AG04450 (cell line): ENCODE measurements at places on chromosomes 3 and 15.

DNA sequence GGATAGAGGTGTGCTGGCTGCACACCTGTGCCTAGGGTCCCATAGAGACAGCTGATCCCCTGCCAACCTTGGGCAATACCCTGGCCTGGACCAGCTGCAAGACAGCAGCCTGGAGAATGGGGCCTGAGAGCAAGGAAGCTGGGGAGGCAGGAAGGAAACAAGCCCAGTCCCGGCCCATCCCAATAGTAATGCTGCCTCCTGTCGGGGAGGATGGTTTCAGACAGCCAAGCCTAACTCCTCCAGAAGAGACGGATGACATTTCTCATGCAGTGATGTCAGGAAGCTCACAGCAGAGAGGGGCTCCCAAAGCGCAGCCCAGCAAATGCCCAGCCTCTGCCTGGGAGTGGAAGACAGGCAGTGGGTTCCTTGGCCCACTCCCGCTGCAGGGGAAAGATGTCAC, 408.8 kb downstream of the OCA2 start:
- DNase-seq = no peak

- no peak for DNase-seq
These were observed 177.3 kb downstream of the GAP43 start for GRCh38 chr3:115800489-115801075.

- DNase-seq = no peak
These were observed 20.2 kb downstream of the CFAP91 start for GRCh38 chr3:119723022-119723421.

GRCh38 chr3:179473565-179473964, 22.3 kb upstream of the GNB4 start:
- DNase-seq = no peak

GRCh38 chr15:60563539-60564404, 84.8 kb upstream of the ICE2 start:
- no peak for DNase-seq

- no peak for DNase-seq
These were observed 962 bp downstream of the NMNAT3 start for GRCh38 chr3:139676632-139677387.

DNA sequence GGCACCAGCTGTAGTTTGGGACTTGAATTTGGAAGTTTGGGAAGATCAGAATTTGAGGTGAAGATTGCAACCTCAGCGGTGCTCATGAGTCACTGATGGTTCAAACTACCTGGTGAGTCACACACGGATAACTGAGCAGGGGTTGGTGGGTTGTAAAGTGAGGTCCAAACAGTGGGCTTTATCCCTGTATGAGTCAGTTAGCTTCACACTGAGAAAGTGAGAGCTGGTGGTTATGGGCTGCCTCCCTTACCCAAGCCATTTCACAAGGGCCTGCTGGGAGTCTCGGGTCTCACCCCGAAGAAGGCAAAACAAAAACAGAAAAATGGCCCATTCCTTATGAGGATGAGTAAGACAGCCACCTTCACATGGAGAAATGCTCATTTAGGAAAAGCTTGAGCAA, 77.0 kb downstream of the ITGA11 start:
- peak; percentile 88 for DNase-seq

- no peak for DNase-seq
These were observed 60.5 kb upstream of the ACKR4 start for GRCh38 chr3:132536442-132537153.

- no peak for DNase-seq
These were observed 81.3 kb downstream of the SEC22A start for GRCh38 chr3:123283074-123283473.

- no peak for DNase-seq
These were observed 13.5 kb downstream of the TBC1D2B start for GRCh38 chr15:78063970-78064385.

- DNase-seq = no peak
These were observed 46.9 kb upstream of the PTPN23 start for GRCh38 chr3:47333907-47334306.

- DNase-seq = no peak
These were observed 312.7 kb upstream of the DPH6 start for GRCh38 chr15:35858707-35859106.

- no peak for DNase-seq
These were observed 30.8 kb downstream of the MAP4 start for GRCh38 chr3:47985381-47985780.

DNA sequence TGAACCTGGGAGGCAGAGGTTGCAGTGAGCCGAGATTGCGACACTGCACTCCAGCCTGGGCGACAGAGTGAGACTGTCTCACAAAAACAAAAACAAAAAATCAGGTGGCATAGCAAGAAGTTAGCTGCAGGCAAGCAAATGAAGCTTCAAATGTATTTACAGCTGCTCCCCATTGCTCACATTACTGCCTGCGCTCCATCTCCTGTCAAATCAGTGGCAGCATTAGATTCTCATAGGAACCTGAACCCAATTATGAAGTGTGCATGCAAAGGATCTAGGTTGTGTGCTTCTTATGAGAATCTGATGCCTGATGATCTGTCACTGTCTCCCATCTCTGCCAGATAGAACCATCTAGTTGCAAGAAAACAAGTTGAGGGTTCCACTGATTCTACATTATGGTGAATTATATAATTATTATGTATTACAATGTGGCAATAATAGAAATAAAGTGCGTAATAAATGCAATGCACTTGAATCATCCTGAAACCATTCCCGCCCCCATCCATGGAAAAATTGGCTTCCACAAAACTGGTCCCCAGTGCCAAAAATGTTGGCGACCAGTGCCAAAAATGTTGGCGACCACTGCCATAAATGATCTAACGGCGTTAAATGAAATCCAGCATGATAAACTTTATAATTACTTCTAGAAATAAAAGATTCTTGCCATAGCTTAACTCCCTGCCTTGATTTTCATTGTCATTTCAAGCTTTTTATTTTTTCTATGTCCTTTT, 616.7 kb upstream of the NAALADL2 start:
- no peak for DNase-seq

DNA sequence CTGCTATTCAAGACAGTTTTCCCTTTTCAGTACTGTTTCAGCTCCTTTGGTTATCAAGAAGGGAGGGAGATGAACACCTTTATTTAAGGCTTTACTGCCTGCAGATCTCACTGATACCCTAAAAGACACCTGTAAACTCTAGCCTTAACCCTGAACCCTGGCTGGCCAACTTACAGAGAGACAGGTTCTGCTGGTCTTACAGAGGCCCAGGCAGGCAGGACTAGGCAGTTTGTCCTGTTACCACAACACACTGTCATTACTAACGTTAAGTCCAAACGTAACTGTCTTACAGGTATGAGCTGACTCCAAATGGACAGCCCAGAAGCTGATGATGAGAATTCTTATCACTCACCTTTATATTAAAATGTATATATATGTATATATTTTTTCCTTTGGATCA, 42.1 kb downstream of the ESYT3 start:
- no peak for DNase-seq

DNA sequence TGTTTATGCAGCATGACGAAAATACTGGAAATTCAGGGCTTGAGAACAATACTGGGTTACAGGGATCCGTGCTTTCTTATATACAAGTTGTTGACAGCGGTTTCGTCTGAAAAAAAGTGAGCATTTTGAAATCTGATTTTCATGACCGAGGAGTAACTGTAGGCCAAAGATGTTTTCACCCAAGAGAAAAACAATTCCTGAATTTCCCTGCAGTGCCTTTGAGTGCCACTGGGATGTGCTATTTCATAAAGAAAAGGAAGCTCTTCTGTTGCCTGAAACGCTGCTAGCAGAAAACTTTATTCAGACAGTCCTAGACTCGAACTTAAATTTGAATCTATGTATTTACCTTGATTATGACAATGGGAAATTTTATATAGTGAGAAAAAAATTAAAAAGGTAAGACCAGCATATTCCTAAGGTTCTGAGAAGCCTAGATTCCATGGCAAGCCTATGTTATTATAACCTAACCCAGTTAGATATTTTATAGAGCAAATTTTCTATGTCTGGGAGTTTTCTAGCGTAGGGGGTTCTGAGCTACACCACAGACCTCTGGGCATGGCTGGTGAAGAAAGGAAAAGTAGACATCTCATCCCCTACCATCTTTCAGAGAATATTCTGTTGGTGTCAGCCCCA, 30.2 kb downstream of the KCNAB1 start:
- DNase-seq = peak; percentile 23

GRCh38 chr3:197302696-197303341, 4.4 kb upstream of the DLG1 start:
- DNase-seq = no peak

- DNase-seq = no peak
These were observed 6.1 kb downstream of the GATA2 start for GRCh38 chr3:128486681-128487537.

GRCh38 chr3:101252945-101253344, 67.4 kb downstream of the IMPG2 start:
- no peak for DNase-seq

DNA sequence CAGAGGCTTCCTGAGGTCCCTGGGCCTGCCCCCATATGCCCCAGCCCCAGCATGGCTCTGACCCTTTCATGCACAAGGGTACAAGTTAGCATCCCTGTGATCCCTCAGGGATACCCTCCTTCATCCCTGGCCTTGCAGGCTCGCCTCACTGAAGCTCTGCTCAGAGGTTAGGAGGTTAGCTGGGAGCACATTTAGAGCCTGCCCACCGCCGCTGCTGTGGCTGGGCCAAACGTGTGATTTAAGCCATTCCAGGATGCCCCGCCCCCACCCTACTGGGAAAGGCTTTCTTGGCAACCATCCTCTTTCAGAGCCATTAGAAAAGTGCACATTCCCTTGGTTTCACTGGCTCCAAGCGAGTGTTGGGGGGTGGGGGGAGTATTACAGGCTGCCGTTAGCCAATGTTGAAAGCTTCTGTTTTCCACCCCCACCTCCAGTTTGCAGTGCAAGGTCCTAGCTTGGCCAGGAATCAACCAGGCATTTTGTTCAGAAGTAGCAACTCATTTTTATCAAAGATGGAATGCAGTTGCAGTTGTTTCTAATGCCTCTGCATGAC, 6.3 kb upstream of the HES1 start:
- no peak for DNase-seq

DNA sequence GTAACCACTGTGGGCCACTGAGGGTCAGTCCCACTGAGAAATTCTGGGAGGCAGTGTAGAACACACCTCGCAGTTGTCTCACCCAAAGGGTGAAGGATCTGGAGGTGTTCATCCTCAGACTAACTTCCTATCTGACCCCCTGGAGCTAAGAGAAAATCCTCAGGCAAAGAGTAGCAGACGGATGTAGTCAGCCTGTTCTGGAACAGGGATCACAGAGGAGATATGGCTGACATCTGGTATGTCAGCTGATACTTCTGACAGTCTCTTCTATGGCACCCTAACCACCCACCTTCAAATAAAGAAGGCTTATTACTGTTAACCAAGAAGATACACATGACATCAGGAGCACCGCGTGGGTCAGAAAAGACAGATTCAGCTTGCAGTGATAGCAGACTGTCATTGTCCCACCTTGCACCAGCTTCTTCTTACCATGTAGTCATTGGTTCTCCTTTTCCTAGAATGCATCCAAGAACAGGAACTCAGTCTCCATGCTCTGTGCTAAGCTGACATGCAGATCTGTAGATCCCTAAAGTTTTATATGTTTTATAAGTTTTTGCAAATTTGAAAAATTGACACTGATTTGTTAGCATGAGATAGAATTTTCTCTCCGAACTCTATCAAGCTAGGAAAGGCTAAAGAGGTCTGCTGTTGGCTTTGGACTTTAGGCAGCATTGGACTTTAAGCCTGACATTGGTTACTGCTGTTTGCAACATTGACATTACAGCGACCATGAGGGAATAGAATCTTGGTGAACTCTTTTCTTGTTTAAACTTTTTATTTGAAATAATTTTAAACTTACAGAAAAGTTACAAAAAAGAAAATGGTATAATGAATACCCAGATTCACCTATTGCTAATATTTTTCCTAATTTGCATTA, 60.4 kb downstream of the KBTBD12 start:
- no peak for DNase-seq

DNA sequence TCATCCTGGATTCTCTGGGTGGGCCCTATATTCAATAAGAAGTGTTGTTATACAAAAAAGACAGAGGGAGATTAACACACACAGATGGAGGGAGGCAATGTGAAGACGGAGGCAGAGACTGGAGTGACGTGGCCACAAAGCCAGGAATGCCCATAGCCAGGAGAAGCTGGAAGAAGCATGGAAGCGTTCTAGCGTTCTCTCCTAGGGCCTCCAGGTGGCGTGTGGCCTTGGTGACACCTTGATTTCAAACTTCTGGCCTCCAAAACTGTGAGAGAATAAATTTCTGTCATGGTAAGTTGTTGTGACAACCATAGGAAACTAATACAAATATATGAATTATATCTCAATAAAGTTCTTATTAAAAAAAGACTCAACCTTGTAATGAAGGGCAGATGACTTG, 21.3 kb downstream of the THBS1 start:
- no peak for DNase-seq

DNA sequence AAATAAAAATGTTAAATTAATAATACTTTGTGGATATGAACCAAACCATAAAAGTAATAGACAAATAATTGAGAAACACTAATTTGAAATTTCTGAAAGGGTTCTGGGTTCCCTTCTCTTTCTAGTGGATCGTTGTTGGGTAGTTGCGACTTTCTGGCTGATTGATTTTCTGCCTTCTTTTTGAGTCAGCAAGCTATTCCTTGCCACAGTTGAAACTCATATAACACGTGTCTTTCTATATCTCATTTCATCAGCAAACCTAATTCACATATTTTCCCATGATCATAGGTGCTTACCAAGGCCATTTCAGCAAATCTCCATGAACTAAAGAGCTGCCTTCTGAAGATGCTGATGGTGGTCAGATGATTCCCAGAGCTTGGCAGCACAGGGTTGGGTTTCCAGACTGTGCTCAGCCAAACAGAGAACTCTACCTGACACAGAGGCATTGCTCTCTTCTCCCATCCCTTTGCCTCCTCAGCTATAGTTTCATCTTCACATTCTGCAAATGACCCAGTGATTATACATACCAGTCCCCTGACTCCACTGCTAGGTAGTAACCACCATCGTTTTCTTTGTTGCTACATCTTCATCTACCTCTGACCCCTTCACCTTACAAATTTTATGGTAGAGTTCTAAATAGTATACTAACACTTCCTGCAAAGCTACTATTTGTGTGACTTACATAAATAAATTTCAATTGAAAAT, 383.9 kb upstream of the DPH6 start:
- no peak for DNase-seq

- DNase-seq = no peak
These were observed 66.6 kb upstream of the TBC1D5 start for GRCh38 chr3:17808994-17809393.

- DNase-seq = no peak
These were observed 37.7 kb upstream of the TRAK1 start for GRCh38 chr3:42053476-42053875.

GRCh38 chr3:190265796-190266195, 56.5 kb downstream of the CLDN1 start:
- DNase-seq = no peak
